ENCODE measurements at places on chromosomes 11 and 22. TPM values are rescaled to one million over a fixed set of nuclear protein-coding genes. Genes with fewer than 3 reads are reported as not detected.
A peak's percentile ranks its signal among the peaks of the same experiment; 100 is the strongest.

DNA sequence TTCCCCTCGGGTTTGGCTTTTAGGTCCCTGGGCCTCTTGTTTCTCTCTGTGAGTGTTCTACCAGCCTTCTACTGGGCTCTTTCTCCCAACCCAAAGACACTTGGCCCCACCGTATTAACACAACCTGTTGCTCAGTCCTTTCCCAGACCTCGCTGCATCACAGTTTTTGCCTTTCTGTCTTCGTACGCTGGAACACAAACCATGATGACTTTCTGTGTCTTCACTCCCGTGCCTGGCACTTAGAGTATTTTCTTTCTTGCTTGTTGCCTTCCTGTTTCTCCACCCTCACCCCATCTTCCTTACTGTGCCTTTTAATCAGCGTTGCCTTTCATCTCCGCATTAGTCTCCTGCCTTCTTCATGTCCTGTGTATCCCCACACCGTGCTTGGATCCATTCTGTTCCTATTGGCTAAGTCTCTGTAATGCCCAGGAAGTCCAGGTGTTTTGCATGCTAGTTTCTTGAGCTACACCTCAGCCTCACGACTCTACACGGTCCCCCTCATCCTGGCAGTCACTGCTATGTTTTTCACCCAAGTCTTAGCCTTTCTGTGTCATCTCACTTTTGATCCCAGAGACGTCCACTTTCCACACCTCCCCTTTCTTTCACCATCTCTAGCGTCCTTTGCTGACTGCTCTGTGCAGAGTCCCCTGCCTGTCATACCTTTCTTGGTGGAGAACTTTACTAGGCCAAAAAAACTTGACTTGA, 1.6 kb downstream of the MARK2 start:
- no peak overlapping the region for H3K27ac ChIP-seq
- peaks cover 72% of the 10 kb centered on the region for H3K4me1 ChIP-seq
- no peak for DNase-seq
- peak overlapping the region; percentile 93 for H3K4me3 ChIP-seq
- no peaks in the 10 kb centered on the region for H3K36me3 ChIP-seq

The ARHGEF17 gene
- 10.7 TPM for total RNA-seq

DNA sequence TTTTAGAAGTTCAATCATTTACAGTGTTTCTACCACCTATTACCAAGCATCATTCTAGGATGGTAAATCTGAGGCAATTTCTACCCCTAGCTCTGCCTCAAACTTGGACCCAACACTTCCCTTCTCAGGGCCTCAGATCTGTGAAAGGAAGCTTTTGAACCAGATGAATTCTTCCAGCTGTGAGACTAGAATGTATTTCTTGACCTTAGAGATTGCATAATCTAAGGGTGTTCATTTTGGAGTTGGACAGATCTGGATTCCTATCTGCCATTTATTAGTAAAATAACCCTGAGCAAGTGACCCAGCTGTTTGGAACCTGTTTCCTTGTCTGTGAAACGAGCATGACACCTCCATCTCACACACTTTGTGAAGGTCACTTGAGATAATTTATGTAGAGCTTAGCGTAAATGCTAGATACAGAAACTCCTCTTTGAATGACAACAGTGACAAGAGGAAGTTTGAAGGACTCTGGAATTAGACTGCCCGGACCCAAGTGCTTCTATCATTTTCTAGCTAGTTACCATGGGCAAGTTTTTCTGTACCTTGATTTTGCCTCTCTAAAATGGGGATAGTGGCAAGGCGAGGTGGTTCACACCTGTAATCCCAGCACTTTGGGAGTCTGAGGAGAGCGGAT, 3.8 kb upstream of the INTS5 start:
- no peak overlapping the region for H3K4me3 ChIP-seq
- no peak for DNase-seq
- no peaks in the 10 kb centered on the region for H3K27me3 ChIP-seq
- no peak overlapping the region for H3K27ac ChIP-seq
- H3K4me1 ChIP-seq = peaks cover 26% of the 10 kb centered on the region

GRCh38 chr11:2268729-2269600, 1.4 kb downstream of the ASCL2 start:
- H3K36me3 ChIP-seq = no peaks in the 10 kb centered on the region
- H3K27me3 ChIP-seq = peaks cover 2% of the 10 kb centered on the region
- H3K27ac ChIP-seq = no peak overlapping the region

The FAM181B gene
- not detected for total RNA-seq

DNA sequence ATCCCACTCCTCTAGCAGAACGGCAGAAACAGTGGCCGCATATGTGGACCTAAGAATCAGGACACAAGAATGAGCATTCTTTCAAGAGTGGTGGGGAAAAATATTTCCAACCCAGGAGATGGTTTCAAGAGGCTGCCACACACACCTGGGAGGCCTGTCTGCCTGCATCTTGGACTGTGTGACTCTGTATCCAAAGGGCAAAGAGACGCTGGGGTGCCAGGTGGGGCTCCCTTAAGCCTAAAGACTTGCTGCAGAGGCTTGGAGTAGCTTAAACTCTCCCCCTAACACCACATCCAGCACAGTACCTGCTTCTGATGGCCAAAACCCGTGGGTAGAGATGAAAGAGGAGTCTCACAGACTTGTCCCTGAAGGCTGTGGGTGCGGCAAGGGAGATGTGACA, 3.5 kb downstream of the CXCR5 start:
- DNase-seq = no peak
- H3K4me3 ChIP-seq = no peak overlapping the region
- H3K27ac ChIP-seq = no peak overlapping the region

DNA sequence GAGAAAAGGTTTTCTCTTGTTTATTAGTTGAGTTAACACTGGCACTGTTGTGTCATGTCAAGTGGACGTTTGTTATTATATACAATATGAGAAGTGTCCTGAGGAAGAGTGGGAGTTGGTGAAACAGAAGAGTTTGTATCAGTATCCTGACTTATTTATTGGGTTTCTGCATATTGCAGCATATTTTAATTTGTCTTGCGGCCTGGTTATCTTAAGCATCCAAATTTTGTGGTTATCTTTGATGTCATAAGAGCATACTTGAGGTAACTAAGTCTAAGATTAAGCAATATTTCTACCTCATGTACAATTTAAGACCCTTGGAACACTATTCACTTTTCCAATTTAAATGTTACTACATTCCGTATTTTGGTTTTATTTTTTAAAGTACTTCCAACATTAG, 103.5 kb downstream of the DDX10 start:
- no peaks in the 10 kb centered on the region for H3K4me1 ChIP-seq
- no peak for DNase-seq
- no peak overlapping the region for H3K4me3 ChIP-seq

The SOX10 gene
- total RNA-seq = not detected

- no peaks in the 10 kb centered on the region for H3K4me1 ChIP-seq
- peaks cover 10% of the 10 kb centered on the region for H3K36me3 ChIP-seq
- no peak overlapping the region for H3K4me3 ChIP-seq
- DNase-seq = no peak
Observed at GRCh38 chr11:73428227-73428626, 52.0 kb downstream of the RELT start.

DNA sequence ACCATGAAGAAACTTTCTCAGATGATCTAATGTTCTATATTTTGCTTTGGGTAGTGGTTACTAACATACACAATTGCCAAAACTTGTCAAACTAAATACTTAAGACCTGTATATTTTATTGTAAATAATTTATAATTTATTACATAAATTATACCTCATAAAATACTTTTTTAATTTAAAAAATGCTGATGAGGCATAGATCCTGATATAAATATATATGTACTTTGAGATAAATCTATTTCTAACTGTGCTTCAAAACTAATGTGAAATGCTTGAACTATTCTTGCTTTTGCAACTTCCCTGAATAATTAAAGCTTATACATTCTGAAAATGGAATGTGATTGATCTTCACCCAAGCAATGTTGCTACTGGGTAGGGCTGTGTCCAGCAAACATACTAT, 568.8 kb downstream of the INSC start:
- H3K4me1 ChIP-seq = no peaks in the 10 kb centered on the region
- no peaks in the 10 kb centered on the region for H3K27me3 ChIP-seq
- no peaks in the 10 kb centered on the region for H3K36me3 ChIP-seq
- H3K27ac ChIP-seq = no peak overlapping the region

- DNase-seq = no peak
- no peaks in the 10 kb centered on the region for H3K27me3 ChIP-seq
- no peak overlapping the region for H3K27ac ChIP-seq
- no peak overlapping the region for H3K4me3 ChIP-seq
- no peaks in the 10 kb centered on the region for H3K36me3 ChIP-seq
Observed at GRCh38 chr11:36738292-36738861, 140.3 kb upstream of the RAG2 start.
